ENCODE measurements at places on chromosomes 1 and 21. TPM values are rescaled to one million over a fixed set of nuclear protein-coding genes. Genes with fewer than 3 reads are reported as not detected.

Gene PLA2G2F
- not detected for polyA plus RNA-seq

Gene TMIGD3
- 1.8 TPM for polyA plus RNA-seq

GRCh38 chr1:29438991-29439390, 202.7 kb downstream of the PTPRU start:
- no peak for DNase-seq

- no peak for DNase-seq
These were observed 10.2 kb downstream of the CXADR start for GRCh38 chr21:17523007-17523451.

- no peak for DNase-seq
These were observed 1.9 kb upstream of the TUT4 start for GRCh38 chr1:52554756-52555155.

Gene TDRD10
- 1.3 TPM for polyA plus RNA-seq

Gene RLF
- polyA plus RNA-seq, result 26.8 TPM

Gene FCER1G
- 16.1 TPM for polyA plus RNA-seq

Gene NEXN
- polyA plus RNA-seq, result 12.1 TPM

DNA sequence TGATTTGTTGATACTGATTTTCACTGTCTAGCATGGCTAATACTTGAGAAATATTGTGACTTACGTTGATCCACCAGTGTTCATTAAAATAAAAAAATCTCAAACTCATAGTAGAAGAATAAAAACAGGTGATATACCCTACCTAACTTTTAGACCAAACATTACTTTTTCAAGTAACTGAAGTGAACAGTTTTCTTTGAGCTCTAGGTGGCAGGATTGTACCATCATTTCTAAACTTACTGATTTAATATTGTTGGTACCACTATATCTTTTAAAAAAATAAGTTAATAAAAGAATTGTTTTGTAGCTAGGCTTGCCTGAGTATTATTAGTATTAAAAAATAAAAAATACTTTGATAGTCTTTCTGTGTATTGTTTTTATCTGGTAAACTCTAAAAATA, 21.5 kb downstream of the CDC73 start:
- DNase-seq, result no peak

- DNase-seq, result no peak
These were observed 15.5 kb downstream of the LYPLAL1 start for GRCh38 chr1:219189021-219189824.

DNA sequence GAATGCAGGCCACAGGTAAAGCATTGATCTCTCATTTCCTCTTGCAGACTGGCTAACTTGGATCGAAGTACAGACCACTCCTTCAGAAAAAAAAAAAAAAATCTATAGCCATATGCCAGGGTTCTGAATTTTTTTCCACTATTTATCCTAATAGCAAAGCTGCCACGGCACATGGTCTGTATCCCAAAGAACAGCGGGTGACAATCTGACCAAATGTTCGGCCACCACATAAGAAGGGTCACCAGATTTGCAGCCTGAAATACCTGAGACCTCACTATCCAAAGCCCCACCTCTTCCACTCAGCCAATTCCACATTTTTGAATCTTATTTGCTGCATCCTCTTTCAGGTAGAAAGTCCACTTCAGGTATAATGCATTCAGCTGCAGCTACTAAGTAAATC, 55.6 kb upstream of the RGS7 start:
- no peak for DNase-seq

Gene THEM4
- 21.9 TPM for polyA plus RNA-seq

All from right renal pelvis (tissue), 4 donors.